ENCODE measurements at places on chromosomes 11 and 22.

- no peak for DNase-seq
Observed at GRCh38 chr11:129278586-129279319, 86.6 kb upstream of the ARHGAP32 start.

DNA sequence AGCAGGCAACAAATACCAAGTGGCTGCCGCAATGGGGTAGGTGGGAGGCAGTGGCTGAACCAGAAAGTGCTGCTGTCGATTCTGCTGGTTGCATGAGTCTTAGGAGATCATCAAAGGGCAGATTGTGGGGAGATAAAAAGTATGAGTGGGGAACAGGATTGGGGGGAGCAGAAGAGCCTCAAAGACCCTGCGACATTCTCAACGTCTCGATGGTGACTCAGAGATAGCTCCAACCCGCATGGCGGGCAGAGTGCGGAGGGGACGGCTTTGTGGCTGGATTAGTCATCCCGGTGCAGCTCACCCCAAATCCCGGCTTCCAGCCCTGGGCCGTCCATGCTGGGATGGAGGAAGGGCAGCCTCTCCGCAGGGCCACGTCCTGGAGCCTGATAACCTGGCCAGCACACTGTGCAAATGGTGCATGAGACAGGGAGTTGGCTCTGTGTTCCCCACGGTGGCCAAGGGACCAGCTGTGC, 11.6 kb upstream of the RTN4R start:
- no peak for DNase-seq

- no peak for DNase-seq
Observed at GRCh38 chr22:20071524-20071972, 8.5 kb upstream of the DGCR8 start.

GRCh38 chr11:55655096-55655495, 6.9 kb upstream of the OR4C6 start:
- no peak for DNase-seq

DNA sequence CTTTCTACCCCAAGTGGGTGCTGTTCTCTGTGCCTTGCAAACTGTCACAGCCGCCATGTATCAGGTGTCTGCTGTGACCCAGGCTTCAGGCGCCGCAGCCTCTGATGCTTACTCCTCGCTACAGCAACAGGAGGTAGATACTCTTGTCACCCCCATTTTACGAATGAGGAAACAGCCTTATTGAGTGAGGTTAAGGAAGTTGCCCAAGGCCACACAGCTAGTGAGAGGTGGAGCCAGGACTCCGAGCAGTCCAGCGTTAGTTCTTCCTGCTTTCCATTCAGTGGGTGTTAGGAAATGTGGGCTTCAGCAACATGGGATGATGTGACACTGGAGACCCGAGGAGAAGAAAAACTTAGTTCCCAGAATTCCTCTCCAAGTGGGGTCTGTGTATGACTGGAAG, 14.3 kb downstream of the RNF215 start:
- no peak for DNase-seq

DNA sequence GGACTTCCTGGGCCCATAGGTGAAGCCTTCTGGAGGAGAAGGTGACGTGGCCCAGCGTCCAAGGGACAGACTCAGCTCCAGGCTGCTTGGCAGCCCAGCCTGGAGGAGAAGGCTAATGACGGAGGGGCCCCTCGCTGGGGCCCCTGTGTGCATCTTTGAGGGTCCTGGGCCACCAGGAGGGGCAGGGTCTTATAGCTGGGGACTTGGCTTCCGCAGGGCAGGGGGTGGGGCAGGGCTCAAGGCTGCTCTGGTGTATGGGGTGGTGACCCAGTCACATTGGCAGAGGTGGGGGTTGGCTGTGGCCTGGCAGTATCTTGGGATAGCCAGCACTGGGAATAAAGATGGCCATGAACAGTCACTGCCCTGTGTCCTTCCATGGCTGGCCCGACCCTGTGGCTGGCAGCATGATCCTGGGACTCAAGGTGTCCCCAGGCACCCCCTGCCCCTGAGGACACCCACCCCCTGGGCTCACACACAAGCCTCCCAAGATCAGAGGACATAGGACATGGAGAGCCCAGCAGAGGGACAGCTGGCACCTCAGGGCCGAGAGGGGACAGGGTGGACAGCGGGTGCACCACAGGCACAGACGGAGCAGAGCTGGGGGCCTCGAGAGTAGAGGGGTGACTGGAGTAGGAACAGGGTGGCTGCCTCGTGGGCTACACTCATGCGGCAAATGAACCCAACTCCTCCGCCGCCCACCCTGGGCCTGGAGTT, 10.1 kb downstream of the SIGIRR start:
- no peak for DNase-seq

- DNase-seq, result no peak
Observed at GRCh38 chr11:111303461-111303860, 5.1 kb downstream of the POU2AF3 start.

Measured in left ventricle myocardium inferior (tissue), 1 donor.